Stimulated activated CD4-positive, alpha-beta T cell treated with anti-CD3 and anti-CD28 coated beads, TNF-alpha, amount 100 ng/mL, for 1 hour (primary cell): ENCODE measurements at places on chromosomes 1 and 21.

DNA sequence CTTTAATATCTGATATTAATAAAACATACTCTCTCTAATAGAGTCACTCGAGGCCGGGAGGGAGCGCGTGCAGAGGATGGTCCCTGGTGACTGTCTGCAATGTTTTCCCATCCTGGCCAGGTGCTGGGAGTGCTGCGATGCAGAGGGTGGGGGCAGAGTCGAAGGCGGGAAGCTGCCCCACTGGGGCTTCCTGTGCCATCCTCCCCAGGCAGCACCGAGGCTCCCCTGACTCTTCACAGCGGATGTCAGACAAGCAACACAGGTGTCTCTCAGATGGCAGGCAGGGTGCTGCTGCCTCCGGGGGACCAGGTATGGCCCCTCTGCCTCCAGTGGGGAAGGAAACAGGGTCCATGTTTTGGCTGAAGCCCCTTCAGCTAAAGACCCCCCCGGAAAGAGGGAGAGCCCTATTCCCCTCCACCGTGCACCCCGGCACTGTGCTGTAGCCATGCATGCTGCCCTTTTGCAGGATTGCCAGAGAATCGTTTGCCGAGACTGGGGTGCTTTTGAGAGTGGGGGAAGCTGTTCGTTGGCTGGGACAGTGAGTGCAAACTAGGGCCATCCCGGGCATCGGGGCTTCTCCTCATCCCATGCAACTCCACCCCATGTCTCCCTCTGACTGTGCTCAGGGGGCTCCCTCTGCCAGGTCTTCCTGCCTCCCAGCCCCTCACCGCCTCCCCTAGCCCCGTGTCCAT is 32.1 kb upstream of the TTC34 start:
- no peak for DNase-seq

GRCh38 chr21:30962013-30962412 is 76.3 kb downstream of the KRTAP19-8 start:
- no peak for DNase-seq

GRCh38 chr1:167328816-167329483 is 108.3 kb downstream of the POU2F1 start:
- no peak for DNase-seq

GRCh38 chr1:222991908-222992307 is 151.1 kb downstream of the TLR5 start:
- no peak for DNase-seq

DNA sequence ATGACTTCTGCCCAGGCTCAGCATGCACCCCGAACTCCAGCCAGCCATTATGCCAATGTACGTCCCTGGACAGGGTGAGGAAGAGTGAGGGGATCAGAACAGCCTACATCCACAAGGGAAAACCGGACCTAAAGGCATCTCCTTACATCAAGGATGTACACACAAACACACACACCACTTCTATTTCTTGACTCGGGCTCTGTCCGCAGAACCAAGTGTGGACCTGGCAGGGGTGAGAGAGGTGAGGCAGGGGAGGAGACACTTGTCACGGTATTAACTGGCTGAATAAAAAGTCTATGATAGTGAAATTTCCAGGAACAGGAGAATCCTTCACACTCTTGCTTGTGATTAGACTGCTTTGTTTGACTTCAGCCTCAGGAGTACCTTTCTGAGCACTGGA is 2.3 kb downstream of the LMOD1 start:
- DNase-seq = no peak

- no peak for DNase-seq
Measured at GRCh38 chr1:197761654-197762053, 13.6 kb downstream of the DENND1B start.

DNA sequence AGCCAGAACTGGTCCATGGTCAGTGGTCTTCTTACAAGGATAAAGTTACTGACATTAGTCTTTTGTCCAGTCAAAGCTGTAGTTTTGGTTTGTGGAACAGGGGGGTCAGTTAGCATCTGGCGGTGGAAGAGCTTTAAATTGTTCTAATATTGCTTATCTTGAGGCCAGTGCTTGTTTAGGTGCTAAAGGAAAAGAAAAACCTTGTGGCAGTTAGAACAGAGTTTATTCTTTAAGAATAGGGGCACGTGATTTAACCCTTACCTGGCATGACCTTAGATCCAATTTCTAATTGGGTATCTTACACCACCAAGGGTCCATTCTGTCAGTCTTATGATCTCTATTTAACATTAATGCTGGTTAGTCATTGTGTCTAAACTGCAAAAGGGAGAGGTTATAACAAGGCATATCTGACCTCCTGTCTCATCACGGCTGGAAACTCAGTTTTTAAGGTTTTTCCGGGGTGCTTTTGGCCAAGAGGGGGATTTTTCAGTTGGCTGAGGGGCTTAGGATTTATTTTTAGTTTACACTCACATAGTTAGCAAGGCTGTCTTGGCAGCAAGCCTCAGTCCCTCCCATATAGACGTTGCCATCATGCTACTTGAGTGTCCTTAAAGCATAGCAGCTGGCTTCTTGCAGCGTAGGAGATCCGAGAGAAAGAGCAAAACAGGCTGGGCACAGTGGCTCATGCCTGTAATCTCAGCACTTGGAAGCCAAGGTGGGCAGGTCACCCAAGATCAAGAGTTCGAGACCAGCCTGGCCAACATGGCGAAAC is 60.1 kb upstream of the FAM89A start:
- DNase-seq = no peak

DNA sequence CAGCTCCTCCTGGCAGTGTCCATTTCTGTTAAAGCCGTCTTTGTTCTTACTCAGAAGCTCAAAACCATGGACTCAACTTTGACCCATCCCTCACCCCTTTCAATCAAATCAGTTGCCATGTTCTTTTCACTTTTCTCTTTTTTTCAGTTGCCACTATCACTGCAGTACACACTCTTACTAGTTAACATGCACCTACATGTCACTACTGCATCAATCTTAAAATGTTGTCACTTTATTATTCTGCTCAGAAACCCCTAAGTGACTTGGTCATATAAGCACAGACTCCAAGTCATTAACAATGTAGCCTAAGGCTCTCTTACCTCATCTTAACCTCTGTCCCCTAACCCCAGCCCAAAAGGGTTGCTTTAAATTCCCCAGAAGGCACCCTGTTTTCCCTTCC is 9.0 kb downstream of the ZNF697 start:
- DNase-seq = no peak

GRCh38 chr21:42631142-42631541 is 22.3 kb upstream of the PDE9A start:
- DNase-seq = no peak
